ENCODE measurements at places on chromosomes 5 and 9.

GRCh38 chr5:117621921-117622320 is 1047.3 kb upstream of the SEMA6A start:
- no peak for DNase-seq

- no peak for DNase-seq
These were observed 7.1 kb upstream of the DMXL1 start for GRCh38 chr5:119063579-119064379.

DNA sequence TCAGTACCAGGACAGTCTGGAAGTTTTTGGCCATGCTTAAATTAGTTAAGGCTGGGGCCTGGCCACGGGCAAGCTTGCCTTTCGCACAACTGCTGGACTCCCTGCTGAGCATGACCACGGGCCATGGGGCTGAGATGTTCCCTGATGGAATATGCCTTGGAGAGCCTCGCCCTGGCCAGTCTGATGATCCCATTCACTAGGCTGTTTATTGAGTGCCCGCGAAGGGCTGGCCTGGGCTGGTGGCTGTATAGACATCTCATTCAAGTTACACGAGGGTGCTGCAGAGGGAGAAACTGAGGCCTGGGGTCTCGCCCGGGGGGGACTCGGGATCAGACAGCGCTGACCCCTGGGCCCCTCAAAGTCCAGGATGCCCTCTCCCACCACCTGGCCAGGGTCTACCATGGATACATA is 7.8 kb upstream of the RXRA start:
- peak; percentile 22 for DNase-seq

- DNase-seq, result no peak
These were observed 118.2 kb upstream of the SLC44A1 start for GRCh38 chr9:105126226-105126625.

GRCh38 chr9:105062222-105062855 is 134.4 kb upstream of the ABCA1 start:
- peak; percentile 62 for DNase-seq

DNA sequence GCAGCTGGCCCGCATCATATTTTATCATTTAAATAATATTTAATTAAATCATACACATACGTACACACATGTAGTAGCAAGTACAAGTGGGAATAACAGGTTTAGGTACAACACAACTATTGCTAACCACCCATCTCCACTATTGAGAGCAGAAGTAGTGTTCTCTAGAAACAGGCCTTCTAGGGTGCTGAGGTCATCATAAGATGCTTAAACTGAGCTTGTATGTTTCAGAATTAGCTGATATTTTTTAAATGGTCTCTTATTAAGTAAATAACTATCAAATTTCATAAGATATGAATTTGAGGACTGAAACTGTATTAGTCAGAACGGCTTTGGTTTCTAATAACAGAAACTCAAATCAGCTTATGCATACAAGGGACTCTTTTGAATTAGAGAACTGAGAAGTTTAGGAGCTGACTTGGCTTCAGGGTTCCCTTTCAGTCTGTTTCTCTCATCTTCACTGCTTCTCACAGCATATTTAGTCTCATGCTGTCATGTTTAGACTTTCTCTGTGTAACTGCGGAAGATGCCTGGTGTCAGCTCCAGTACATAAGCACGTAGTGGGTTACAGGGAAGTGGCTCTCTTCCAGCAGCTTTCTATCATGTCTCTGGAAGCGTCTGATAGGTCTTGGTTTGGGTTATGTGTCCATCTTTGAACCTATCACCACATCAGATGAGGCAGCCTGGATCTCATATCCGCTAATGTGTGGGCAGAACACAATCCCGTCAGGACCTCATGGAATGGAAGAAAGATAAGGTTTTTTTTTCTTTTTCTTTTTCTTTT is 25.0 kb upstream of the OCLN start:
- no peak for DNase-seq

GRCh38 chr9:129071526-129072126 is 9.3 kb upstream of the DOLPP1 start:
- no peak for DNase-seq

GRCh38 chr9:94681508-94681907 is 42.2 kb upstream of the FBP1 start:
- peak; percentile 68 for DNase-seq

Data from right hindlimb (tissue), 1 donor.